ENCODE measurements at places on chromosomes 5 and 9.

DNA sequence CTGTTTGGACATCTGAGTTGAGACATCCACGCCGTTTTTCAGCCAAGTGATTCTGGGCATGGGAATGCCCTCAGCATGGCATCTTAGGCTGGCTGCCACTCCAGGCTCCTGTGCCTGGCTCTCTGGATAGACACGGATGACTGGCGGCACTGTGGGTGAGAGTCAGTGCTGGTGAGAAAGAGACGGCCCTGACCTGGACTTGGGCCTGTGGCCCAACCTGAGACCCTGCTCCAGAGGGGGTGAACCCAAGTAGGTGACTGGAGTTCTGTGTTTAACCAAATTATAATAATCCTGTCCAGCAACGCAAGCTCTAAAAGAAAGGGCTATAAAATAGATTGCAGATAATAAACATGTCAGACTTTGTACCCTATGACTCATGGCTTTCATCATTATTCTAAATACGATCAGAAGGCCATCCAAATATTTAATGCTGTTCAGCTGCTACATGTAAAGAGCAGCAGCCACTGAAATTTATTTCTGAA is 173.9 kb downstream of the HSPA4 start:
- no peak for DNase-seq

DNA sequence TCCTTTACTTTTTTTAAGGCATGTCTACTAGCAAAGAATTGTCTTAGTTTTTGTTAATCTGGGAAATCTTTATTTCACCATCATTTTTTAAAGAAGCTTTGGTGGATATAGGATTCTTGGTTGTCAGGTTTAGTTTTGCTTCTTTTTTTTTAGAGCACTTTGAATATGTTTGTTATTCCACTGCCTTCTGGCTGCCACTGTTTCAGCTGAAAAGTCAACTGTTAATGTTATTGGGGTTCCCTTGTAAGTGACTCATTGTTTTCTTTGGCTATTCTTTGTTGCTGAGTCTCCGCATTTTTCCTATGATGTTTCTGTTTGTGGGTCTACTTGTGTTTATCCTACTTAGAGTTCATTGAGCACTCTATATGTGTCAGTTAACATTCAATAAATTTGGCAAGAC is 44.4 kb downstream of the PHAX start:
- no peak for DNase-seq

GRCh38 chr5:67019065-67019845 is 177.3 kb downstream of the CD180 start:
- DNase-seq: no peak

GRCh38 chr9:127915801-127916719 is 781 bp downstream of the ST6GALNAC4 start:
- no peak for DNase-seq

DNA sequence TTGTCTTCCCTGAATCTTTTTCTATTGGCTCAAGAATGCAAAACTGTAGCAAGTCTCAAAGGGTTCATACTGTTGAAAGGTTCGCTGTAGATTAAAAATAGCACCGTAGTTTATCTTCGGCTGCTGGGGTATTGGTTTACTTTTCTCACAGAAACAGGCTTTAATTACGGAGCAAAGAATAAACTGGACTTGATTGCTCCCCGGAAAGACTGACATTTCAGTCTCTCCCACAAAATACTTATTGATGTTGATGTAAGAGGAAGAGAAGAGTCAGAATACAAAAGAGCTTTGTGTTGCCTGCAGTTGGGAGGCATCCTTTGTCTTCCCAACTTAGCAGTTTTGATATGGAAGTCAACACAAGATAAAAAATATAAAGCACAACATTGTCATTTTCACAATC is 183.9 kb upstream of the DMAC1 start:
- no peak for DNase-seq
